Epithelial cell of esophagus (primary cell): ENCODE measurements at places on chromosomes 1 and 21.

GRCh38 chr1:16138772-16139221 is 17.1 kb downstream of the EPHA2 start:
- peak; percentile 61 for DNase-seq

DNA sequence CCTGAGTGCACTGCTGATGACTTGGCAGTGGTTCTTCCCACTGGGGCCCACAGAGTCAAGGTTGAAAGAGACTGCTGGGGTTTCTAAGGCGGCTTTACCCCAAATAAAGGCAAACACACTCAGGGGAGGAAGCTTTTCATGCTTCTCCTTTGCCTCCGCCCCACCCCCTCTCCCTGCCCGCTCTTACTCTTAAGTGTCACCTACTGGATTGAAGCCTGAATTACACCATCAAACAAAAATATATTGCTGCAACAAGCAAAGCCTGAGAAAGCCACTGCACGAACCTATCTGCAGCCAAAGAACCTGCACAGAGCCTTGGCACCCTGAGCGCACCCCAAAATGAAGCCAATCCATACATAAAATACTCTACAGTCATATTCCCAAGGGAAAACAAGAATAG is 63.1 kb downstream of the PTGFR start:
- DNase-seq = peak; percentile 24

- no peak for DNase-seq
These were observed 1280.2 kb downstream of the NCAM2 start for GRCh38 chr21:22278366-22278765.

- peak; percentile 89 for DNase-seq
These were observed 10.9 kb downstream of the AKNAD1 start for GRCh38 chr1:108845991-108846390.

GRCh38 chr1:72435025-72435424 is 152.7 kb upstream of the NEGR1 start:
- DNase-seq = peak; percentile 14

- no peak for DNase-seq
These were observed 82.4 kb upstream of the SMYD2 start for GRCh38 chr1:214198571-214198970.

- no peak for DNase-seq
These were observed 76.8 kb downstream of the KCNJ15 start for GRCh38 chr21:38333301-38334272.

- no peak for DNase-seq
These were observed 48.3 kb downstream of the ADSS2 start for GRCh38 chr1:244403431-244403830.

GRCh38 chr1:198496216-198497143 is 44.0 kb downstream of the ATP6V1G3 start:
- DNase-seq = peak; percentile 56
